ENCODE measurements at places on chromosomes 13 and 19. TPM values are rescaled to one million over a fixed set of nuclear protein-coding genes. Genes with fewer than 3 reads are reported as not detected.

The DCT gene
- total RNA-seq: not detected

The ZNF132 gene
- total RNA-seq: not detected

The CNOT3 gene
- total RNA-seq: 58.2 TPM

The POU2F2 gene
- 0.33 TPM for total RNA-seq

The WIZ gene
- total RNA-seq: 24.5 TPM

The TNFSF13B gene
- total RNA-seq: not detected

The PTGER1 gene
- total RNA-seq: not detected

The UNC13A gene
- total RNA-seq: 1.7 TPM

The NCR1 gene
- total RNA-seq: not detected

The SLITRK6 gene
- 0.58 TPM for total RNA-seq

The FBXO17 gene
- total RNA-seq: 86.0 TPM

The DDX39A gene
- 120 TPM for total RNA-seq

The ZSCAN22 gene
- total RNA-seq: 2.1 TPM

The NDFIP2 gene
- total RNA-seq: 20.7 TPM

The SELENOV gene
- total RNA-seq: not detected

The CGB5 gene
- total RNA-seq: 1.0 TPM

The HRC gene
- 0.03 TPM for total RNA-seq

The SIRT2 gene
- 33.1 TPM for total RNA-seq

The APOE gene
- total RNA-seq: 15.8 TPM

The TTC9B gene
- total RNA-seq: 0.51 TPM

The KIR2DL1 gene
- not detected for total RNA-seq

The LHFPL6 gene
- total RNA-seq: 7.2 TPM

The FBXO27 gene
- 6.0 TPM for total RNA-seq

The RFPL4A gene
- 0.33 TPM for total RNA-seq

The HSPB6 gene
- 0.20 TPM for total RNA-seq

The ZNF415 gene
- total RNA-seq: not detected

The SERPINE3 gene
- not detected for total RNA-seq

The PTH2 gene
- total RNA-seq: not detected

The LRRC63 gene
- total RNA-seq: not detected

The DNAAF3 gene
- 6.4 TPM for total RNA-seq

The KLHL1 gene
- not detected for total RNA-seq

The IL17D gene
- total RNA-seq: 1.0 TPM

The CACNA1A gene
- total RNA-seq: 0.31 TPM

The CYP4F8 gene
- total RNA-seq: not detected

The PEX11G gene
- 1.7 TPM for total RNA-seq

The CD22 gene
- 0.53 TPM for total RNA-seq

The PPM1N gene
- total RNA-seq: 6.3 TPM

The CACNG7 gene
- 11.6 TPM for total RNA-seq

The APOC4 gene
- total RNA-seq: not detected

The FLT1 gene
- total RNA-seq: not detected

The SCEL gene
- total RNA-seq: 0.61 TPM

The CC2D1A gene
- 7.5 TPM for total RNA-seq

The ZNF431 gene
- 2.7 TPM for total RNA-seq

The SBSN gene
- total RNA-seq: 2.7 TPM

The C5AR2 gene
- 1.1 TPM for total RNA-seq

The C1QTNF9 gene
- total RNA-seq: not detected

The ATP4A gene
- not detected for total RNA-seq

The C1QTNF9B gene
- total RNA-seq: not detected

The POU4F1 gene
- 0.63 TPM for total RNA-seq

The LHB gene
- not detected for total RNA-seq
